GM23338 (cell line): ENCODE measurements at places on chromosomes 1 and 21. TPM values are rescaled to one million over a fixed set of nuclear protein-coding genes. Genes with fewer than 3 reads are reported as not detected.

DNA sequence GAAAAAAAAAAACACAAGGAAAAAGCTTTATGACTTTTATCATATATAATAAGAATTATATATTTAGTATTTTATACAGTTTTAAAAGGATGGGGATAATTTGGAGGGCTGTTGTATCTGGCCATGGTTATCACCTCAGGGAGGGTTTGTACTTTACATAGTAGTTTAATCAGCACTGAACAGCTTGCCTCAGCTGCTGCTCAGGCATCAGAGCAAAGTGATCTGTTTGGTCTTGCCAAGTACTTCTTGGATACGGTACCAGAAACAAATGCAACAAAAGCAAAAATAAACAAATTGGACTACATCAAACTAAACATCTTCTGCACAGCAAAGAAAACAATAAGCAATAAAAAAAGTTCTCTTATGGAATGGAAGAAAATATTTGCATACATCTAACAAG is 2.6 kb upstream of the SPTA1 start:
- no peaks in the 10 kb centered on the region for H3K4me1 ChIP-seq
- DNase-seq = no peak
- no peak overlapping the region for H3K27ac ChIP-seq
- H3K27me3 ChIP-seq = no peaks in the 10 kb centered on the region

DNA sequence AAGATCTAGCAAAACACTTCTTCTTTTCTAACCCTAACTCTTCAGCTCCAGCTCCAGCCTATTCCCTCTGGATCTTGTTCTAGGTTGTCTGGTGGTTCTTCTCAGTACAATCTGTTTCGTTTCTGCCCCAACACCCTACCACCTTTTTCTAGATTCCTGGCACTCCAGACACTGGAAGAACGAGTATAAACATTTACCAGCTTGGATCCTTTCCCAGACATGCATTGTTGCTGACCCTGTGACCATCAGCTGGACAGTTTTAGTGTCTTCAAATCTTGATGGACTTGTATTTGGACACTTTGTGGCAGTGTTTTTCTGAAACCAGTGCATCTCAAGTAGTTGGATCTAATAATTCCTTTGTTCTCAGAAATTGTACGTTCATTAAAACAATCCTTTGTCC is 30.6 kb upstream of the CACNA1E start:
- H3K27ac ChIP-seq = no peak overlapping the region
- H3K27me3 ChIP-seq = no peaks in the 10 kb centered on the region
- no peak overlapping the region for H3K4me3 ChIP-seq
- DNase-seq = no peak
- no peaks in the 10 kb centered on the region for H3K4me1 ChIP-seq
- no peaks in the 10 kb centered on the region for H3K36me3 ChIP-seq

- no peak for DNase-seq
- H3K36me3 ChIP-seq = no peaks in the 10 kb centered on the region
- H3K27ac ChIP-seq = no peak overlapping the region
Measured at GRCh38 chr1:37732111-37732780, 32.7 kb downstream of the EPHA10 start.

GRCh38 chr1:156760092-156760795 is 7.1 kb upstream of the PRCC start:
- peak overlapping the region; percentile 50; the same call in 1 of the 2 replicates for H3K27ac ChIP-seq
- no peaks in the 10 kb centered on the region for H3K27me3 ChIP-seq
- H3K36me3 ChIP-seq = no peaks in the 10 kb centered on the region
- DNase-seq = no peak

DNA sequence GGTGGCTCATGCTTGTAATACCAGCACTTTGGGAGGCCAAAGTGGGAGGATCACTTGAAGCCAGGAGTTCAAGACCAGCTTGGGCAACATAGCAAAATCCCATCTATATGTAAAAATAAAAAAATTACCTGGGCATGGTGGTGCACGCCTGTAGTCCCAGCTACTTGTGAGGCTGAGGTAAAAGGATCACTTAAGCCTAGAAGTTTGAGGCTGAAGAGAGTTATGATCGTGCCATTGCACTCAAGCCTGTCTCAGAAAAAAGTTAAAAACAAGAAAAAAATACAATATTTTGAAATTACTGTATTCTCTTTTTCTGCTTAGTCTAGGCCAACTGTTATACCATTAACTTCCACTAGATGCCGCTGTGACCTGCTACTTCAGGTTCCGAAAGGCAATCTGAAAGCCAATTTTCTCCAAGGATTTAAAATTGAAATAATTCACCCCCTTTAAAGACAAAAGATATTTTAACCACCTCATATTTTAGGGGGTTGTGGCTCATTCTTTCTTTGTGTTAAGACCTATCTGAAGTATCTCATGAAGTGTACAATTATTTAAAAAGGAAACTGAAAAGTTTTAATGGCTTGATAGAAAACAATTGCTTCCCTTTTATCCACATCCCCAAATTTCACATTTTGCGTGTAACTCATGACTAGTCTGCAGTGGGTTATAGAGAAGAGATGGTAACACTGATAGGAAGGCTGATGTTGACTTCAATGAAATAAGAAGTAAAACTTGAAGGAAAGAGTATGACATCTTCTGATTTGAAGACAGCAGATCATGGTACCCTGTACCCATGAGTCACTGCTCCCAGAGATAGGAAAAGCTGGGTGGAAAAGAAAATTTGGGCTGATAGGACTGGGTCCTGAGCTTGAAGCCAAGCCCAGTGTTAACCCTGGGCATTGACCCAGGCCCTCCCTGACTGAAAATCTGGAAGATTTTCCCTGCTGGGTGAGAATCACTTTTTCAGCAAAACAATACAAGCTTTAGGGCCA is 24.4 kb upstream of the CLDN14 start:
- no peak overlapping the region for H3K27ac ChIP-seq
- H3K4me3 ChIP-seq = no peak overlapping the region
- H3K4me1 ChIP-seq = no peaks in the 10 kb centered on the region
- no peaks in the 10 kb centered on the region for H3K36me3 ChIP-seq
- peak; percentile 65 for DNase-seq

DNA sequence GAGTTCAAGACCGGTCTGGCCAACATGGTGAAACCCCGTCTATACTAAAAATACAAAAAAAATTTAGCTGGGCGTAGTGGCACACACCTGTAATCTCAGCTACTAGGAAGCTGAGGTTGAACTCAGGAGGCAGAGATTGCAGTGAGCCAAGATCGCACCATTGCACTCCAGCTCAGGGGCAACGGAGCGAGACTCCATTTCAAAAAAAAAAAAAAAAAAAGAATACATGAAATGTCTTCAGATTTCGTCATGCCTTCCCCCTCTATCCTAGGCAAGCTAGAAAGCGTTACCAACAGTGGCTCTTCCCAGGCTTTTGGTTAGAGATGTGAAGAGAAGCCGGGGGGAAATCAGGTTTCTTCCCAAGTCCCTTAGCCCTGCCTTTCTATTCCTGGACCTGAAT is 3.6 kb downstream of the TFF1 start:
- H3K4me3 ChIP-seq = no peak overlapping the region
- DNase-seq = no peak
- no peak overlapping the region for H3K27ac ChIP-seq
- H3K36me3 ChIP-seq = no peaks in the 10 kb centered on the region

DNA sequence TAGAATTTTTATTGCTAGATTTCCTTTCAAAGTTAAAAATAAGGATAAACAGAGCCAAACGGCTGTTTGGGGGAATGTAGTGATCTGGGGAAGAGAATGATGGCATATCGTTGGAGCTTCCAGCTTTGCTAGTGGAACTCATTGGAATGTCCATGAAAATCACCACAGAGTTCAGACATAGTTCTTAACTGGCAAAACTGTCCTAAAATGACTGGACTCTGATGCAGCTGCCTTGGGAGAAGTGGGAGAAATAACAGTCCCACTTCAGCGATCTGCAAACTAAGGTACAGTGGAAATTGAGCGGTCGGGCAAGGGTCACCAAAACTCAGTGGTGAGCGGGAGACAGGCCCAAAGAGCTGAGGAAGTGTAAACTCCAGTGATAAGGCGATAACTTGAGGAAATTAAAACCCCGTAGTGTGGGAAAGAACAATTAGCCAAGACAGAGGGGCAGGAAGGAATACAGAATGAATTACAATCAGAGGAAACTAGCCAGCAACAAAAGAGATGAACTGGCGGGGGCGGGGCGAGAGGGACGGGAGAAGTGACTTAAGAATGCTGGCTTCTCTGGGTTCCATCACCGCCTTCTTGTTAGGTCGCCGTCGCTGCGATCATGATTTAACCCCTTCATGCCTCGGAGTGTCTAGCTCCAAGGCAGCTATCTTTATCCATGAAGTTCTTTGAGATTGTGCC is 89.8 kb upstream of the ARHGAP29 start:
- H3K27me3 ChIP-seq = no peaks in the 10 kb centered on the region
- H3K4me3 ChIP-seq = peak overlapping the region; percentile 41
- DNase-seq = peak; percentile 95
- H3K4me1 ChIP-seq = peaks cover 52% of the 10 kb centered on the region
- peak overlapping the region; percentile 65; the same call in 1 of the 2 replicates for H3K27ac ChIP-seq

- H3K36me3 ChIP-seq = no peaks in the 10 kb centered on the region
- no peak overlapping the region for H3K27ac ChIP-seq
- no peak overlapping the region for H3K4me3 ChIP-seq
- no peaks in the 10 kb centered on the region for H3K4me1 ChIP-seq
- no peaks in the 10 kb centered on the region for H3K27me3 ChIP-seq
- DNase-seq = no peak
Measured at GRCh38 chr1:168709405-168710363, 19.3 kb downstream of the DPT start.

- H3K27me3 ChIP-seq = no peaks in the 10 kb centered on the region
- no peak overlapping the region for H3K27ac ChIP-seq
- no peak overlapping the region for H3K4me3 ChIP-seq
- no peaks in the 10 kb centered on the region for H3K4me1 ChIP-seq
Measured at GRCh38 chr1:151639466-151639865, 27.6 kb downstream of the SNX27 start.

- no peaks in the 10 kb centered on the region for H3K27me3 ChIP-seq
- DNase-seq = no peak
- no peak overlapping the region for H3K27ac ChIP-seq
- no peaks in the 10 kb centered on the region for H3K36me3 ChIP-seq
Measured at GRCh38 chr21:40507978-40508377, 339.0 kb downstream of the DSCAM start.

The PLA2G2F gene
- not detected in 2 replicates for total RNA-seq

The TP73 gene
- total RNA-seq = 1.8 and 3.4 TPM in 2 replicates
